ENCODE measurements at places on chromosomes 3 and 15. TPM values are rescaled to one million over a fixed set of nuclear protein-coding genes. Genes with fewer than 3 reads are reported as not detected.

TAGLN3 gene
- total RNA-seq, result 1.6 TPM

FEZF2 gene
- total RNA-seq, result not detected

- peak; percentile 98 for DNase-seq
- H3K27ac ChIP-seq, result peak within 1 kb of the TSS; percentile 85
- no peaks in the 10 kb centered on the region for H3K36me3 ChIP-seq
Measured at GRCh38 chr3:100492059-100493006, at the start of gene TMEM45A. Gene TMEM45A, plus strand, starts transcription at chr3:100492619. Its CDS starts 62,593 bp downstream, at chr3:100555212.

DNA sequence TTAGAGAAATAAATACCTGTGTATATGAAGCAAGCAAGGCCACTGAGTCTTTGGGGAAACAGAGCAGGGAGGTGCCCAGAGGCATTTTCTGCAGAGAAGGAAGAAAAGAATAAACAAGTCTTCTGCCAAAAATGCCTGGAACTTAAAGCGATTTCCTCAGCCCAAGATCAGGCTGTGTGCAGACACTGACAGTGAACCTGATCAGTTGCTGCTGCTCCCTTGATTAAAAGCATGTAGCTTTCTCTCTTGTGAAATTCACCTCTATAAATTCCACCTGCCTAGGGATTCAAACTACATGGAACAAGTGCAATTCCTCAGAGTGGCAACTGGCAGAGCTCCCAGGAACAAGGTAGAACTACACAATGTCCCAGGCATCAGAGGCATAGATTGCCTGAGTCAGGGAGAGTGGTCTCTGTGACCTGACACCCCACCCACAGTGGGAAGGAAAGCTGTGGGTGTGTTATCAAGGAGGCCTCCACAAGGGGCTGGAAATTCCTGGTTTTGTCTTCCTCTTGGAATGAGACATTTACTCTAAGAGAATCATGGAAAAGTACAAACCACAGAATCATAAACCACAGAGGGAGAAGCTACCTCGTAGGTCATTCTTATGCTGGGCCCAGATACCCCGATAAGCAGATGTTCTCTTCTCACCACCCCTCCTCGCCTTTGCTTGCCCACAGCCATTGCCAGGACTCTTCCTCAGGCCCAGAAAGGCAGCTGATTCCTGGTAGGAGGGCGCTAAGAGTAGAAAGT, 1.8 kb upstream of the ZBTB38 start:
- H3K27me3 ChIP-seq, result no peaks in the 10 kb centered on the region
- peak overlapping the region; percentile 35 for H3K27ac ChIP-seq
- peak; percentile 11 for DNase-seq
- H3K36me3 ChIP-seq, result no peaks in the 10 kb centered on the region
- no peak overlapping the region for H3K4me3 ChIP-seq

DNA sequence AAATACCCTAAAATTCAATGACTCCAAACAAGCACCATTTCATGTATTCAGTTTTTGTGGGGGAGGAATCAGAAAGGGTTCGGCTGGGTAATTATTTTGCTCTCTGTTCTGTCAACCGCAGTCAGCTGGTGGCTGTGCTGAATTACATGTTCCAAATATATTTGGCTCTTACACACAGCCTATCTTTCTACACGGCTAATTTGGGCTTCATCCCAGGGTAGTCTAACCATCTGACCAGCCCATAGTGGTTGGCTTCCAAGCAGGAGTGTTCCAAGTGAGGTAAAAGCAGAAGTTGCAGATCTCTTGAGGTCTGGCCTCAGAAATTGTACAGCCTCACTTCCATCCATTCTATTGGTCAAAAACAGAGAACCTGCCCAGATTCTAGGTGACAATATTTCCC, 760.8 kb upstream of the SEMA6D start:
- peaks cover under 1% of the 10 kb centered on the region for H3K4me1 ChIP-seq
- DNase-seq, result no peak
- no peaks in the 10 kb centered on the region for H3K36me3 ChIP-seq
- no peak overlapping the region for H3K4me3 ChIP-seq

DNA sequence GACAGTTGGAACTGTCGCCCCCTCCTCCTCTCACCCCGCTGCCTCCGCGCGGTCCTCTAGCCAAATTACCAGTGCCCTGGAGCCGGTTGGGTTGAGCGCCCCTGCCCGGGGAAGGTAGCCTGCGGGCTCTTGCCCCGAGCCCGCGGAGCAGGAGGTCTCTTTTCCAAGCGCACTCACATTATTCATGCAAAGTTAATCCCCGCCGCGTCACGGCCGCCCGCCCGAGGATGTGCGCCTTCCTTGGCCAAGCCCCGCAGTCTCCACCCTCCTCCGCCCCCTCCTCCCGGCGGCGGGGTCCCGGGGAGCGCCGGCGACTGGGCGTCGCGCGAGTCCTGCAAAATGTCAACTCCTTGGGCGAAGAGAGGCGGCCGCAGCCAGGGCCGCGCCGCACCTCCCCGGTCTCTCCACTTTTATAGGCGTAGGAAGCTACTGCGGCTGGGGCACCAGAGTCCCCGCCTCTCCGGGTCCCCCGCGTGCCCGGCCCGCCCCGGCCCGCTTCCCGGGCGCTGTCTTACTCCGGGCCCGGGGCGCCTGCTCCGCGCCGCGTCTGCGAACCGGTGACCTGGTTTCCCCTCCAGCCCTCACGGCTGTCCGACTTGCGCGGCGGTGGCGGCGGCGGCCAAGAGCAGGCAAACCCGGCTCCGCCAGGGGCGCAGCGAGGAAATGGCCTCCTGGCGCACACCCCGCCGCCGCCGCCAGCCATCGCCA, at the start of gene THRB:
Gene THRB (minus strand): TSS at position 233 of the 708 bp plus-strand sequence.
- peak within 1 kb of the TSS; percentile 69 for H3K4me3 ChIP-seq
- DNase-seq, result peak; percentile 75
- peaks cover 58% of the 10 kb centered on the region for H3K27me3 ChIP-seq
- no peak within 1 kb of the TSS for H3K27ac ChIP-seq
- no peaks in the 10 kb centered on the region for H3K4me1 ChIP-seq

Measured in cardiac muscle cell (in vitro differentiated cells and primary cell).